Activated naive CD8-positive, alpha-beta T cell treated with anti-CD3 and anti-CD28 coated beads, Interleukin-2, amount 50 U/mL, for 24 hours (primary cell): ENCODE measurements at places on chromosomes 3 and 15.

GRCh38 chr15:93121973-93122910, 33.2 kb upstream of the RGMA start:
- DNase-seq = no peak

DNA sequence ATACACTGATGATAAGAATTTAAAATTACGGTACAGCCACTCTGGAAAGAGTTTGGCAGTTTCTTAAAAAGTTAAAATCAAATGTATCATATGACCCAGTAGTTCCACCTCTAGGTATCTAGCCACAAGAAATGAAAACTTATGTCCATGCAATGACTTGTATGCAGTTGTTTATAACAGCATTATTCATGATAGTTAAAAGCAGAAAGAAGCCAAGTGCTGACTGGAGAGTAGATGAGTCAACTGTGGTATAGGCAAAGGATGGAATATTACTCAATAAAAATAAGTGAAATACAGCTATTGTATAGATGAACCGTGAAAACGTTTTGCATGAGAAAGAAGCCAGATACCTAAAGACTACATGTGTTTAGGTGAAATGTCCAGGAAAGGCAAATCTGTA, 14.8 kb downstream of the GPR87 start:
- no peak for DNase-seq

DNA sequence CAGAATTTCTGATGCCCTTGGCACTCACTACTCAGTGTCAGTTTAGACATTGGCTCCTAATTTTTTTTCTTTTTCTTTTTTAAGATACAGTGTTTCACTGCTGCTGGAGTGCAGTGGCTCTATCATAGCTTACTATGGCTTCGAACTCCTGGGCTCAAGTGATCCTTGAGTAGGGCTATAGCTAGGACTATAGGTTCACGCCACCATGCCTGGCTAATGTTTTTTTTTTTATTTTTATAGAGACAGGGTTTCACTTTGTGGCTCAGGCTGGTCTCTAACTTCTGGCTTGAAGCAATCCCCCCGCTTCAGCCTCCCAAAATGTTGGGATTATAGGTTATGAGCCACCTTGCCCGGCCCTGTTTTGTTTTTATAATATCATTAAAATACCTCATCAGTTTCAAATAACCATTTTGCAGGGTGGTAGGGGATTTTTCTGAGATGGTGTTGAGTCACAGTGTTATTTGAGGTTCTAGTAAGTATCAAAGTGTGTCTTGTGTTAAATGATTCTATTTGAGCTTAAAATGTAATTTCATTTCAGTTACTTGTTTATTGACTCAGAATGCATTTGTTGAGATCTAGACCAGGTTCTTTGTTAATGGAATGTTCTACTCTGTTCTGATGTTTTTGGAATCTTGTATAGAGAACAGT, 7.0 kb downstream of the FNDC3B start:
- no peak for DNase-seq

- DNase-seq = no peak
Measured at GRCh38 chr15:44956388-44956787, at the start of gene TERB2. Gene TERB2, plus strand, starts transcription at chr15:44956687. Its CDS starts 32 bp downstream, at chr15:44956719.

GRCh38 chr3:31022716-31023115, 128.3 kb upstream of the GADL1 start:
- DNase-seq = no peak
